ENCODE measurements at places on chromosomes 3 and 15. TPM values are rescaled to one million over a fixed set of nuclear protein-coding genes. Genes with fewer than 3 reads are reported as not detected.

DNA sequence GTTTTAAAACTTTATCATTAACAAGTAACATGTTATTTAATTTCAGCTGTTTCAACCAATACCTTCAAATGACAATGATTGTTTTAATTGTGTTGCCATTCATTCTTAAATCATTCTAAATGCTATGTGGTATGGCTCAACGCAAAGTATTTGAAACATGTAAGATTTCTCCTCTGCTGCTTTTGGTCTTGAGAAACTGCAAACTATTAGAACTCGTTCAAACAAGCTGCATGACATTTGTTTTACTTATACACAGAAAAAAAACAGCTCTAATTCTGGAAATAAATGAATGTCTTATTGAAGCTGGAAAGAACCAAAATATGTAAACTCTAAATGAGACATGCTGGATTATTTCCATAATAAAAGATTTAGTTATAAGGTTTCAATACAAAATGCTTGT, 29.3 kb downstream of the FBN1 start:
- no peak overlapping the region for H3K27ac ChIP-seq
- H3K4me3 ChIP-seq: no peak overlapping the region
- no peak for DNase-seq

IGSF10 gene
- 1.8 TPM for total RNA-seq

GRCh38 chr15:80458580-80458979, 54.4 kb downstream of the ARNT2 start:
- no peak for DNase-seq
- peaks cover 11% of the 10 kb centered on the region for H3K36me3 ChIP-seq
- H3K4me3 ChIP-seq: no peak overlapping the region
- H3K27ac ChIP-seq: no peak overlapping the region

DNA sequence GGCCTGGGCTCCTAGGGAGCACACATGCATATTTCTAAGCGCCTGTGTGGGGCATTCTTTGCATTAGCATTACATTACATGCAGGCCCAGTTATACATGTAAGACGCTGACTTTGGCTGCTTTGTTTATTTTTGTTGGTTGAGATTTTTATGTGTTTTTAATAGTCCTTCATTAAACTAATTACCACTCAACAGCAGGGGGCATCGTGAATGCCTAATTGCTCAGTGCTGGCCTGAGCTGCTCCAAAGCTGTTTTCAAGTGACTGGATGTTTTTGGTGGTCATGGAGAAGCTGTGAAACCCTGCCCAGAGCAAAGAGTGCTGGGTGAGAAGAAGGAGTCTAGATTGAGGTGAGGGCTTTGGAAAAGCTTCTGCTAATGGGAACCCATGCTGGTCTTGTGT, 41.5 kb downstream of the GPD1L start:
- peaks cover 14% of the 10 kb centered on the region for H3K4me1 ChIP-seq
- no peak overlapping the region for H3K4me3 ChIP-seq
- no peak overlapping the region for H3K27ac ChIP-seq
- H3K36me3 ChIP-seq: peaks cover 6% of the 10 kb centered on the region
- peaks cover 5% of the 10 kb centered on the region for H3K27me3 ChIP-seq
- no peak for DNase-seq

DNA sequence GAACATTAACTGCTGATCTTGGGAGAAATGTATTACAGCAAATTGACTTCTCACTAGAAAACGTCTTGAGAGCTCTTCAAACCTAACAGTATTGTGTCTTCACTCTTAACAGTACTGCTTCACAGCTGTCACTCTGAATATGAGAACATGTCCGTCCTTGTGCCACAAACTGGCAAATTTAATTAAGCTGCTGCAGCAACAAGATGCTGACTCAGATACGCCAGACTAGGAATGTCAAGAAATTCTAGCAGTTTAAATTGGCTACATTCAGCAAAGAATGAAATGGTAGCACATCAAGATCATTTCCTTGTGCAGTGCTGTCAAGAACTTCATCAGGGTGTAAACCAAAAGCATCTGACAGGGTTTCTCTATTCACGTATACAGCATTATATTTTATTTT, 7.6 kb downstream of the ICE2 start:
- H3K4me1 ChIP-seq: peaks cover 3% of the 10 kb centered on the region
- no peaks in the 10 kb centered on the region for H3K27me3 ChIP-seq
- no peak overlapping the region for H3K4me3 ChIP-seq
- H3K36me3 ChIP-seq: peaks cover 31% of the 10 kb centered on the region
